ENCODE measurements at places on chromosomes 3 and 15. TPM values are rescaled to one million over a fixed set of nuclear protein-coding genes. Genes with fewer than 3 reads are reported as not detected.
A peak's percentile ranks its signal among the peaks of the same experiment; 100 is the strongest.

The KLHL18 gene
- 53.1 TPM for total RNA-seq

The TATDN2 gene
- 8.9 TPM for total RNA-seq

DNA sequence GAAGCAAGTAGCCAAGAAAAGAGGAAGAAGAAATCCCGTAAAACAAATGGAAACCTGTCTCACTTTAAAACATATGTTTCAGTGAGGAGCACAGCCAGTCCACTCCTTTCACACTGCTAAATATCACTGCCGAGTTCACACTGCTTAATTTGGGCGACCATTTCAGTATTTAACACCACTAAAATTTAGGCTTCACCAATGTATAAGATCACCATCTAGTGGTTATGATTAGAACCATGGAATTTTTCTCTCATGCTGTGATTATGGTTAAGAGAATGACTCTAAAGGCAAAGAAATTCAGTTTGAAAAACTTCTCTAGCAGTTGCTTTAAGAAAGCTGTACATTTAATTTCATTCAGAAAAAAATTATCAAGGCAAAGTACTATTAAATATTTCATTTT lies 16.6 kb downstream of the SLC4A7 start:
- peak; percentile 54 for DNase-seq

- DNase-seq, result peak; percentile 89
Observed at GRCh38 chr3:10551821-10552630, 46.6 kb upstream of the ATP2B2 start.

DNA sequence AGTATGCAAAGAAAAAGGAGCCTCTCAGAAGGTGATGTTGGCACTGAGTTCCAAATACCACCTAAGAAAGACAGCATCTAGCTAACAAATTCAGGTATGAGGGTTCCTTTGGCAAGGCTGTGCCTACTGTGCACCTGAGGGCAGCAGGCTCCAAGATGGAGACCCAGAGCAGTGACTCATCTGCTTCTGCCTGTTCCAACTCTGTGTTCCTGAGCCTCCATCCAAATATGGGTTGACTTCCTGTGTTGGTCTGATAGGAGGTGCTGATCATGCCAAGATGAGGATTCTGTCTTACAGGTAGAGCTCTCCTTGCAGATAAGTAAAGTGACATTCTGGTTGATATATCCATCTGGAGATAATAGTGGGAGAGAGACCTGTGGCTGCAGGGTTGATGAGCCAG lies 26.0 kb downstream of the SV2B start:
- no peak for DNase-seq
